ENCODE measurements at places on chromosomes 7 and 10.

- no peak for DNase-seq
Measured at GRCh38 chr10:122861711-122862161, 16.1 kb upstream of the CUZD1 start.

DNA sequence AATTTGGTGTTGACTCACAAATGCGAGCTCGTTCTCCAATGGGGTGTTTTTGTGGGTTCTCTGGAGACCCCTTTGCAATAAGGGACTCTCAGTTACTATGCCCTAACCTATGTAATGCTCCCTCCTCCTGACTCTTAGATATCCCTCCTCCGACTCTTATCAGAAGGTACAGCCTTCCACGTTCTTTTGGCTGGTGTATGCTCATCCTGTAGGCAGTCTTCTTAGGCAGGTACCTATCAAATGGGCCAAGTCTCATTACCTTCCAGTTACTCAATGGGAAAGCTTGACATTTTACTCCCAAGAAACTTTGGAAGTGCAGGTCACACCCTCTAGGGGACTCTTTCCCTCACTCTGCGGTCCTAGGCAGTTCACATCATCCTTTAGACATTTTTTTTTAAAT, 32.6 kb downstream of the SLC26A5 start:
- no peak for DNase-seq

DNA sequence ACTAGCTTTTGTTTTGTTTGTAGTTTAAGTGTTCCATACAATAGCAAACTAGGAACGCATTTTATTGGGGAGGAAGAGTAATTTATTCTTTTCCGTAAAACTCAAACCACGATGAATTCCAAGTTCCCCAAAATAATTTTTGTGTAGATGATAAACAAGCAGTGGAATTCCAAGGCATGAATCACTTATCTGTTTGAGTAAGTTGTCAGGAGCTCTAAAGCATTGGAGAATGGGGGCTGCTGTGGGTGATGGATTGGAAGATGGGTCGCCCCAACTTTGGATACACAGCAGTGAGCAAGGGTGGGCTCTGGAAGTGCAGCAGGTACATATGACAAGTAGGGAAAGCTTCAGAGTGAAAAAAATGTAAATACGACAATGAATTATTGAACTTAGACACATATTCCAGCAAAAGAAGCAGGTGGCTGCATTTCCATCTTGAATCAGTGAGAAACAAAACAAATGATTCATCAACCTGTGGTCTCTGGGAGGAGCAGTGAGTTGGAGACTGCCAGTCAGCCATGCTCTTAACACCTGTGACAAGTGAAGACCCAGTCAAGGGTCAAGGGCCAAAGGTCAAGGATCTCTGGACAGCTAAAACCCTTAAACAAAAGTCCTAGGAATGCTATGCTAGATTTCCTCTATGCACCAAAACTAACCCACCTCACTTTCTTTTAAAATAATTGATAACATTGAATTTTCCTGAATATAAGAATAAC, 34.2 kb upstream of the ADRB1 start:
- no peak for DNase-seq

DNA sequence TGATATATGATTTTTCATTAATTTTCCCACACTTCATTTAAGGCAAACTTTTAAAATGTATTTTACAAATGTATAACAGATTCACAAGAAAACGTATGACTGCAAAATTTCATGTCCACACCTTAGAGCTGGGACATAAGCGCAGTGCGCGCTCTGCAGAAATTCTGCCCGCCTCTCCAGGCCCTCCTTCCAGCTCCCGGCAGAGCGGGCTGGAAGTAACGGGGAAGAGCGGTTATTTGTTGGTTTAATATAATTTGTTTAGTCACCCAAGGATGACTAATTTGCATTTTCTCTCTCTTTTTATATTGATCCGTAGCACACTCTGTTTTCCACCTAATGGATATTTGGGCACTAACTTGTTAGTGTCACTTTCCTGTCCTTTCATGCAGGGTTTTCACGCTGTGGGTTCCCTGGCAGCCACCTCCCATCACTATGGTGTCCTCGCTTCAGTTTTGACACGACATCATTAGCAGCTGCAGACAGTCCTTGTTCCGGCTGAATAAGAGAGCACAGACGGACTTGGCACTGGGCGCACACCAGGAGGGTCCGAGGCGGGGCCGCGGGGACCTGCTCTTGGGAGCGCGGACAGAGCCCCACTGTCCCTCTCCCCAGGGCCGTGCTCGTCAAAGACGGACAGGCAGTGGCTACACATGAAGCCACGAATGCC, 129.2 kb upstream of the SEC61G start:
- no peak for DNase-seq

DNA sequence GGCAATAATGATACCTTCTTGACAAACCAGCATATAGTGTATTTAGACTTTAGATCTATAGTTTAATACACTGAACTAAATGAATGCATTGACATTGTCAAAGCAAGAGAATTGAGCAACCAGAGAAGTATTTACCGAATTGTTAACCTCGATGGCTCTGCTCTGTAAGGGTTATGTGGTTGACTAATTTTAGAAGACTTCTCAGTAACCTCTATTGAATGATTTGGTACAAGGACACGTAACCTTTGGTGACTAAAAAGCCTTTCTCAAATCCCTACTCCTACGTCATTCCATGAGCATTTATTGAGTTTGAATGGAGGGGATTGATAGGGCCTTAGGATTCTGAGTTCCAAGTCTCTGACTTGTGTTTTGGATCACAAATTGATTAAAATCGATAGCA, 67.6 kb downstream of the MDFIC start:
- no peak for DNase-seq

DNA sequence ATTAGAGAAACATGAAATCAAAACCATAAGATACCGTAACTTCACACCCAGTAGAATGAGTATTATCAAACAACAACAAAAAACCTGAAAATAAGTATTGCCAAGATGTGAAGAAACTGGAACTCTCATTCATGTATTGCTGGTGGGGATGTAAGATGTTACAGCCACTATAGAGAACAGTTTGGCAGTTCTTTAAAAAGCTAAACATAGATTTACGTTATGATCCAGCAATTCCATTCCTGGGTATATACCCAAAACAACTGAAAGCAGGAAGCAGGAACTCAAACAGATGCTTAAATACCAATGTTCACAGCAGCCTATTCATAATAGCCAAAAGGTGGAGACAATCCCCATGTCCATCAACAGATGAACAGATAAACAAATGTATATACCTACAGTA, 72.5 kb downstream of the NT5C2 start:
- no peak for DNase-seq

GRCh38 chr7:80498481-80499349, 13.1 kb downstream of the GNAT3 start:
- no peak for DNase-seq

- no peak for DNase-seq
Measured at GRCh38 chr10:97222326-97222961, 36.7 kb upstream of the SLIT1 start.

- DNase-seq, result no peak
Measured at GRCh38 chr10:37576154-37576553, 281.3 kb downstream of the ZNF248 start.

GRCh38 chr10:122227754-122228153, 43.3 kb upstream of the BTBD16 start:
- DNase-seq, result no peak

DNA sequence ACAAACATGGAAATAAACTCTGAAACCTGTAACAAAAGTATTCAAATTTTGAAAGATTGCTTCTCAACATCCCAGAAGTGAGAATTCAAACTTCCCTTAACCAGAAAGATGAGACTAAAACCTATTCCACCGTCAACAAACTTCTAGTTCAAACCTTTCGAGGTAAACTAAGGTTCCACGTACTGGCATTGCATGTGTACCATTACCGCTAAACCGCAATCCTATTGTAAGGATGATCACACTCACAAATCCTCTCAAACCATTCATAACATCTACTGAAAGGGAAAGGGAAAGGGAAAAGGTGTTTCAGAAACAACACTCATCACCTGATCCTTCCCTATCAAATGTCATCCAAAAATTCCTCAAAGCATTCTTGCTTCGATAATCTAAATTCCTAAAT, 3.1 kb downstream of the SMURF1 start:
- DNase-seq, result no peak

- DNase-seq, result no peak
Measured at GRCh38 chr10:86686972-86687371, 18.7 kb downstream of the LDB3 start.

DNA sequence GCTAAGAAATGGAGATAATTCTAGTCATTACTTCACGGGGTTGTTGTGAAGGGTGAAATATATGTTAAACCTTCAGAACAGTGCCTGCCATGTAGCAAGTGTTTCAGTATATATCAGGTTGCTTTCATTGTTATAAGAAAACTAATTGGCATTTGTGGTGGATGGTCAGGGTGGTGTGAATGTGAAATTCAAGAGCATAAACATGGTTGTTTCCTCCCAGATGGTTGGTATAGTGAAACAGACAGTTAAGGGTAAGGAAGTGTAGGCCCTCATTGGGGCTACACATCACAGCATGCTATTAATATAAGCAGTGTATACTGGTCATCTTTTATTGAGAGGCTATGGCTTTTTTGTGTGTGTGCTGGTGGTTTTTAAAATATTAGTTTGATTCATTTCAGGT, 171.6 kb downstream of the AUTS2 start:
- DNase-seq, result no peak

DNA sequence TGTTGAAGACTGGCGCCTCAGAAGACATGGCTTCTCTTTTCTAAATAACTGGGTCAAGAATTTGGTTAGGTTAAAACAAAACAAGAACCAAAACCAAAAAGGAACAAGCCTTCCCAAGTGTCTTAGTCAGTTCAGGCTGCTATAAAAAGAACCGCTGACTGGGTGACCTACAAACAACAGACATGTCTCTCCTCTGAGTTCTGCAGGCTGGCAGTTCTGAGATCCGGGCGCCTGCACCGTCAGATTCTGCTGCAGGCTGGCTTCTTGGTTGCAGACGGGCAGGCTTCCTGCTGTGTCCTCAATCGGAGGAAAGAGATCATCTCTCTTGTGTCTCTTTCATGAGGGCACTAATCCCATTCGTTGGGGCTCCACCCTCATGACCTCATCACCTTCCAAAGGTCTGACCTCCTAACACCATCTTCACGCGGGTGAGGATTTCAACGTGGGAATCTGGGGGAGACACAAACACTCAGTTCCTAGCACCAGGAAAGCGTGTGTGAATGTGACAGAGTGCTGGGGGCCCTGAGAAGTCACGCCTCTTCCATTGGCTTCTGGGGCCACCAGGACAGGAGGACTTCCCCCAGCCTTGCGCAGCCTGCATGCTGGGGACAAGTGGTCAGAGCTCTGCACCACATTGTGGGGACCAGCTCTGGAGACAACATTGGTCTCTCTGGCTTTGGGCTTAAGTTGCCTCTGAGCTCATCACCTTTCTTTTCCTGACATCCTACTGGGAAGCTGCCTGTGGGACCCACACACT, 63.1 kb downstream of the ASB13 start:
- no peak for DNase-seq

DNA sequence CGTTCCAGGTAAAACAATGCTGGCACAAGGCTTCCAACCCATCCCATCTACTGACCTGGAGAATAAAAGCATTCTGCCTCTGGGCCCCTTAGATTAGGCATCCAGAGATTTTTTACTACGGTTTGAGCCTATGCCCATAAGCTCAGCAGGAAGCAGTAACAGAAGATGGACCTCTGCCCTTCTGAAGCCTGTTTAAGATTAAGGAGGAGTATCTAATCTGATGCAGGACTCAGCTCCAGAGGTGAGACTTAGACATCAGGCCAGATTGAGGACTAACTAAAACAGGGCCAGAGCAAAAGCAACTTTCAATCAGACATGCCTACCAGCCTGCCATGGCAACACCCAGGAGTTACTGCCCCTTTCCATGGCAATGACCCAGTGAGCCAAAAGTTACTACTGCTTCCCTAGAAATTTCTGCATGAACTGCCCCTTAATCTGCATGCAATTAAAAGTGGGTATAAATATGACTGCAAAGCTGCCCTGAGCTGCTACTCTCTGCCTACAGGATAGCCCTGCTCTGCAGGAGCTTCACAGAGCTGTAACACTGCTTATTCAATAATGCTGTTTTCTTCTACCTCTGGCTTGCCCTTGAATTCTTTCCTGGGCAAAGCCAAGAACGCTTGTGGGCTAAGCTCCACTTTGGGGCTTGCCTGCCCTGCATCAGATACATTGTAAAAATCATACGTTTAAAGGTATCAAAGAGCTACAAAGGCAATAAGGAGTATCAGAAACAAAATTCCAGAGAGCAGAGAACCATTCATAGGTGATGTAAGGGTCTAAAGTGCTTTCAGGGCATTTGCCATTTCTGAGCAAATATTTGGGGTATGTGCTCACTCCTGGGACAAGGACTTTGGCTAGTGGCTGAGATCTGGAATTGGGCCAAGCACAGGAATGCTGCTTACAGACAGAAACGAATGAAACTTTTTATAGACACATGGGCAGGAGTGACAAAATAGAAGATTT, 25.0 kb upstream of the CNNM1 start:
- no peak for DNase-seq

GRCh38 chr7:33062023-33062781, at the start of gene NT5C3A:
Gene NT5C3A (minus strand): TSS chr7:33062776. CDS start chr7:33062705, 71 bp downstream.
- DNase-seq, result no peak

DNA sequence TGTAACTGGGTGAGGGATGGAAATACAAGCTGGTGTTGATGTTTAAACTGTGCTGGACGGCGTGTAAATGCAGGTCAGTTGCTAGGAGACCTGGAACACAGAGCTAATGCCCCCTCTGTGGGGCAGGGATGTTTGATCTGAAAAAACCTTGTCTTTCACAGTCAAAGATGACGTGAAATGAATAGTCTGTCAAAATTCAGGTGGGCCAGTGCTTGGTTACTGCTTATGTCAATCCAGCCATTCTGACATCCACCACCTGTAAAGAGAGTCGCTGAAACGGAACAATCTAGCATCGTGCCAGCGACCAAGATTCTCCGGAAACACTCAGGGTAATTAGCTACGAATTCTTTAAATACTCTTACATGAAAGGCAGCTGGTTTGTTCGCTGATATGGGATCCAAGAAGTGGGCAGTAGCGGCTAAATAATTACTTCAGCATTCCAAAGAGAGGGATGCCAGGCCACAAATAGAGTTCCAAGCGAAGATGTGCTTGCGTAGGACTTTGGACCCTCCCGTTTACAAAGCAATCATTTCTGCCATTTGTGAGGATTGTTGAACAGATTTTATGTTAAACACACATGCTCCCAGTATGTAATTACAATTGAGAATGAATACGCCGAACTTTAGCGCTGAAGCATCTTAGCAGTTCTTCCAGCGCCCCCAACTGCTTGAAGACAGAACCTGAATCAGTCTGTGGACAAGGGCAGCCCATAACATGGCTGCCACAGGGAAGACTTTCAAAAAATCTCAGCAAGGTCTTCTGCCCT, 7.3 kb upstream of the ASB4 start:
- DNase-seq, result no peak

GRCh38 chr7:4845740-4846142, 16.1 kb downstream of the PAPOLB start:
- no peak for DNase-seq

DNA sequence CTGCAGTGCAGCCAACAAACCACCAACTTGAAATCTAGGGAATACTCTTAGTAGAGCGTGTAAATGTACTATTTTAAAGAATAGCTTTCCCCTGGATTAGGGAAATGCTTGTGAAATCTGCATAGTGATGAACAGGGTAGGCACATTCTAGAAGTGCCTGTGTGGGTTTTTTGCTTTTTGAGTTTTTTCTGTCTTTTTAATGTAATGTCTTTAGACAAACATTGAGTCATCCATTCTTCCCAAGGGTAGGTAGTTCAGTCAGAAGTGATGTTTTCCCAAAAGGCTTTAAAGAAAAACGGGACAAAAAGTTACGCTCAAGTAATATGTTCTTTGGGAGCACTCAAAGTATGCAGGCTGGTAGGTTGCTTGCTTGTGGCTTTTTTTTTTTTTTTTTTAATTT, 130.0 kb downstream of the AUTS2 start:
- no peak for DNase-seq
